Choroid plexus epithelial cell (primary cell): ENCODE measurements at places on chromosomes 2 and 18.

DNA sequence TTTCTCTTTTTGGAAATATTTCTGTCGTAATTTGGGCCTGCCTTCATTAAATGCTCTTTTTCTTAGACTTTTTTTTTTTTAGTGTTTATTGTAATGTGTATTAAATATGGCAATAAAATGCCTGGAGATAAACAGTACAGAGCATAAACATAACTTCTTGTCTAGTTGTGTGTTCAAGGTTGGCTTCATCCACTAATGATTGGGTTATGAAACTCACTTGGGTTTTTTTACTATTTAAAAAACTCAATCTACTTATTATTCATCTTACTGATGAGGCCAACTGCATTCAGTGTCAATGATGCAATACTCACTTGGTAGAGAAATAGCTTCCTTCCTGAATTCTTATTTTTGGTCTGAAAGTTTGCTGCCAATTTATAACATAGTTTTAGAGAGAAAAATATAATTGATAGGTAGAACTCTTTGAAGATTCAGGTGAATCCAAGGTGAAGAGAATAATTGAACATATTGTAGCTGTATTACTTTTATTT lies 144.2 kb upstream of the NABP1 start:
- peak; percentile 28 for DNase-seq

- no peak for DNase-seq
Measured at GRCh38 chr2:222303828-222304736, 5.3 kb upstream of the PAX3 start.

DNA sequence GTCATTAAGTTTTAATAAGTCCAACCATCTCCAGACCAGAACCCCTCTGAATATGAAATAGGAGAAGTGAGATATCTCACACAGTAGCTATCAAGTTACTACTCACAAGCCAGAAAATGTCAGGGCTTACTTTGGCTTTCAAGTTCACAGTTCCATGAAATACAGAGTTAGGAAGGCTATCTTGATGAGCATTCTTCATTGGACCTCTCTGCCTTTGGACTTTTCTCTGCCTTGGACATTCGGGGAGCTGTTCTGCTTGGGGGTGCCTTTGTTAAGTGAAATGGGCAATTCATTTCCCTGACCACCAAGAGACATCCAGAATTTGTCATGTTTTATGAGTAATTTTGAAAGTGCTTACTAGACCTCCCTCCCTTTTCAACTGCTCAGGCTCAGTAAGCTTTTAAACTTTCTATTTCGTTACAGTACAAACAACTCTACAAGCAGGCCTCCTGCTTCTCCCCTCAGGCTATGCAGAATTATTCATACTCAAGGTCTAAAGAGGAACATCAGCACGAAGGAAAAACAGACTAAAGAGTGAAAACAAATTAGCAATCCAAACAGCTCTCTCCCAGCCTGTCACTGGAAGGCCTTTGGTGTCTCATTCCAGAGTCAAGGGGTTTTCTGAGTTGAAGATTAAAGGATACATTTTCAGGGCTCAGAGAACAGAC lies 95.3 kb downstream of the MREG start:
- peak; percentile 72 for DNase-seq

GRCh38 chr2:188676010-188676400 lies 298.2 kb upstream of the COL3A1 start:
- peak; percentile 91 for DNase-seq

DNA sequence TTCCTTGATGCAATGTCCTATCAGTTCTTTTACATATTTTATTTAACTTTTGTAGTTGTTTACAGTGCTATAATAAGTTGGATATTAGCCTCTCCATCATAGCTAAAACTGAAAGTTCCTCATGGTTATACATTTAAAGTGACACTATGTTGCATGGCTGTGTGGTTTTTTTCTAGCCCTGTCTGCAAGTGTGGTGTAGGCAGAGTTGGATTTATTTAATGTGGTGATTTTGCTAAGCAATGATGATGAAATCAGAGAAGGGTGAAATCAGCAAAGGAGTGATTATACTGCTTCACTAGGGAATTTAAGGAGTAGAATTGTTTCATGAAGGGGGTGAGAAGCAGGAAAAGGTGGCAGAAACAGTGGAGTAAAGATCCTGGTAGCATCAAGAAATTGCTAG lies 18.3 kb upstream of the ENOSF1 start:
- no peak for DNase-seq

DNA sequence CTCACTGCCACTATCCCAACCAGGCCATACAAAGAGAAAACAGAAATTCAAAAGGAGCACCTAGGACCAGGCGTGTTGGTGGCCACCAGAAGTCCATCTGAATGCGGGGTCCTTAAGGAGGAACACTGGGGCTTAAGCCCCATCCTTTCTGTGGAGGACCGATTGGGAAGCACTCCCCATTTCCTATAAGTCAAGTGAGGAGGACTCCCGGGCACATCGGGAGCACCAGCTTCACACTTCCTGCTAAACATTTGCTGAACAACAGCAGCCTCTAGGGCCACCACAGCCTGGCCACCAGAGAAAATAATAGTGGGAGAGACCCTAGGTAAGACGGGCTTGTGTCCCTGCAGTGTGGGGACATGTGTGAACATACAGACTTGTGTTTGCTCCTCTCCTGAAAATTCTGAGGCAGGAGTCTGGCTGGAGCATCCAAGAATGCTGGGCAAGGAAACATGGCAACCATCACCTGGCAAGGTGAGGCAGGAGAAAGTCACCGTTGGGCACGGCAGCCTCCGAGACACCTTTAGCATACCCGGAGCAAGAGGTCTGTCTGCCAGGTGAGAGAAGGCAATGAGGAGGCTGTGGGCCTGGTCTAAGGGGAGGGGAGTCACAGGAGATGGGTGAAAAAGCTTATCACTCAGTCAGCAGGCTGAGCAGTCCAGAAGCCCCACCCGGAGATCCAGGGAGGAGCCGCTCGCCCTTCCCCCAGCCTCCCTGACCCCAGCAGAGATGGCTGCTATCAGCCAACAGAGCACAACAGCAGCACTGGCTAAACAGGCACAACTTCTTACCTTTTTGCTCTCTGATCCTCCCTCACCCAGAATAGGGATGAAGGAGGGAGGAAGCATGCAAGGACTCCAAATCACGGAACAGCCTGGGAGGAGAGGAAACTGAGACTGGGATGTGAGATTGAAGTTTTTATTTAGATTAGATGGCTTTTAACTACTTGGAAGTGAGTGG lies 282.3 kb downstream of the EIPR1 start:
- DNase-seq: no peak

GRCh38 chr2:63257473-63257872 lies 206.8 kb downstream of the OTX1 start:
- no peak for DNase-seq

DNA sequence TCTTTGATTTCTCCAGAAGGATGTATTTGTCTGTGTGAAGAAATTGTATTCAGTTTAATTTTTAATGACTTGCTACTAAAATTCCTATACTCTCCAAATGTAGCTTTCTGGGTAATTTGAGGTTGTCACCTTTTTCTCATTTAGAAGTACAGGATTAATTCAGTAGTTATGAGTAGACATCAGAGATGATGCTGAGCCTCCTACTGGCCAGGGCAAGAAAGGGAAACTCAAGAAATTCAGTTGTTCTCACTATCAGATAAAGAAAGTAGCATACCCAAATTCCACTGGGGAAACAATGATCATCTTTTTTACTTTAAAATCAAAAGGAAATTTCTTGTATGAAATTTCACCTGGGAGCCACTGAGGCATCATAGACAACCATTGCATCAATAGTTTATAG lies 199.4 kb downstream of the SATB2 start:
- no peak for DNase-seq

- DNase-seq: no peak
Measured at GRCh38 chr2:29273685-29274611, 158.7 kb downstream of the CLIP4 start.

DNA sequence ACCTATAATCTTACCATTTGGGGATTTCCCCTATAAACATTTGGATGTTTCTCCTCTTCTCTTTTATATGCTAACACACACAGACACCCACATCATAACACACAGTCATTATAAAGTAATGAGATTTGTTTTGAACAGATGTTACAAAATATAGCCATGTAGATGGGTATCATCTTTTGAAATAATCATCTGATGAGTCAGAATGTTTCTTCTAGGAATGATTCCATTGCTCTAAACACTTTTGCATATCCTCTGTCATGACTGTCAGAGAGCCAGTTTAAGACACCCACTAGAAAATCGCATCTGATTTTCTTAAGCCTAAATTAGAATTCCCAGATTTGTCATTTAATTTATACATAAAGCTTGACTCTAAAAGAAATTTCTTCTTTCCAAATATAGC lies 442.6 kb downstream of the CMPK2 start:
- DNase-seq: peak; percentile 26

- DNase-seq: peak; percentile 79
Measured at GRCh38 chr2:181077128-181077709, 96.8 kb downstream of the UBE2E3 start.

- DNase-seq: no peak
Measured at GRCh38 chr18:42290318-42291307, 335.6 kb downstream of the PIK3C3 start.

GRCh38 chr2:239369631-239370161 lies 31.1 kb downstream of the HDAC4 start:
- no peak for DNase-seq

DNA sequence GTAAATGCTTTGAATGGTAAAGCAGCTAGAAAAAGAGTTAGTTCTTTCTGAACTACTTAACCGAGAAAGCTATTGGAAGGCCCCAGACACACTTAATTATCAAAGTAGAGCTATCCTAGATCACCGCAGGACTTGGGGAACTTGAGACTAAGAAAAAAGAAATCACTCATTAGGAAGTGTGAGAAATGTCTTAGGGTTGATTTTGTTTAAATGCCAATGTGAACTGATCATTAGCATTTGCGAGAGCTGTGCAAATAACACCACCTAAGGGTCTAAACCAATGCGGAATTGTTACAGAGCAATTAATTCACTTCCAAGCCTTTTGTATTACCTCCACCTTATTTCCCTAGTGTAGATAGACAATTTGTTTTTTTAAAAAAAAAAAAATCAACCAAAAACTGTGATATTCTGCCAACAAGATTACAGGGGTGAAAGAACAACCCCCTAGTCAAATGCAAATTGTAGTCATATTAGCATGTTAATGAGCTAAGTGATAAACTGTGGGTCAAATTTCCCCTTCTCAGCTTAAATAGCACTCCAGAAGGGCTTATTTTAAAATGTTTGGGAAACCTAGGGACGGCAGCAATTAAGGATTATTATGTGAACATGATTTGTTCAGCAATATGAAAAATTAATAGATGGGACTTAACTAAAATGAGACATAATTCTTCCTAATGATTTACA lies 246.2 kb upstream of the STON1 start:
- no peak for DNase-seq

GRCh38 chr2:218402911-218403411 lies 3.3 kb downstream of the CTDSP1 start:
- DNase-seq: no peak

GRCh38 chr2:29810956-29811355 lies 110.4 kb downstream of the ALK start:
- peak; percentile 52 for DNase-seq

- no peak for DNase-seq
Measured at GRCh38 chr2:3805201-3805939, 102.0 kb downstream of the DCDC2C start.

GRCh38 chr18:67514901-67515540 lies 1.5 kb downstream of the DSEL start:
- DNase-seq: peak; percentile 33

GRCh38 chr18:33745871-33746545 lies 168.0 kb downstream of the ASXL3 start:
- DNase-seq: no peak

DNA sequence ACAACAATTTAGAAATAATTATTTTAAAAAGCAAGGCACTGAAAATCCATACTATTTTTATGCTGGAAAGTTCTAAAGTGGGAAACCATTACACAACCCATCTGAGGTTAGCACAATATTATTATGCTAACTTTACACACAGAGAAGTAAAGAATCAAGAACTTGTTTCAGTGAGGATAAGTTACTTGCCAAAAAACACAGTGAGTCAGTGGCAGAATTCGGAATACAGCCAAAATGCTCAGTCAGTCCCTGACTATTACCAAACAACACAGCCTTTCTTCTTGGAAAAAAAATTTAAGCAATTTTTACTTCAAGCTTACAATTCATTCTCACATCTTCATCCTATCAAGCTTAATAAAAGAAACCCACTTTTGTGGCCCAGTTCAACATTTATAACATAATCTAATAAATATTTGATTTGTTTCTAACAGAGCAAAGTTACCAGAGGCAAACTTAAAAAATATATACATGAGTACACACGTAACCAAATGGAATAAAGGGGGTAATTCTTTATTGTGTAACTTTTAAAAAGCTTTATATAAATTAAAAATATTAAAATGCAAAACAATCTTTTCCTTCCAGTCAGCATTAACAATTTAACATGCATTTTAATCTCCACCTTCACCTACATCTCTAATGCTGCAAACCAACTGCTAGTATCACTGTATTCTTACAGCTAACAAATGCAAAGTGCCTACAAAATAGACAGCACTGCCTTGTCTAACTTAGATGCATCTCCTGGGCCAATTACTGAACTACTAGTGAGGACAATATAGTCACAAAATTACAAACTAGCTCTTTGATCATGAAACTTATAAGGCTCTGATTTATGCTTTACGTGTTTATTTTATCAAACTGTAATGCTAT lies 55.2 kb downstream of the CCDC88A start:
- DNase-seq: peak; percentile 98

DNA sequence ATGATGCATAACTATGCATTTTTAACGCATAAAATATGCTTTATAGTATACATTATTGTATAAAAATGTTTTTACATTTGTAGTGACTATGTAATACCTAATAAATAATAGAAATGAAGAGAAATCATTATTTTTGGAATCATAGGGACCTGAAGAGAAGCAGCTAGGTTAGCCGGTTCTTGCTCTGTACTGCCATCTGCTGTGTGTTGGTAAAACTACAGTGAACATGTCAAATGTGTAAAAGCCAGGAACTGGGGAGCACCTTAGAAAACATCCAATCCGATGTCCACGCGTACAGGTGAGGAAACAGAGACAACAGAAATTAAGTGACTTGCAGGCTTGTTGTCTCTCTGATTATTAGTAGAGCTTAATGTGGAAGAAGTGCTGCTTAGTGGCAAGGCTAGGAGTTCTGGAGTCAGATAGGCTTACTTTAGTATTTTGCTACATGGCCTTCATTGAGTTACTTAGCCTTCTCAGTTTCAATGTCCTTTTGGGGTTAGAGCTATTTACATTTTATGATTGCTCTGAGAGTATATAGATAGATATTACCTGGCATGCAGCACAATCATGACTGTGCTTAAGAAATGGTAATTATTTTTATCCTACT lies 386.5 kb downstream of the DLGAP1 start:
- peak; percentile 63 for DNase-seq

GRCh38 chr2:190615555-190616200 lies 33.2 kb upstream of the NAB1 start:
- DNase-seq: no peak

- DNase-seq: no peak
Measured at GRCh38 chr2:155733091-155733853, 599.2 kb downstream of the NR4A2 start.

GRCh38 chr2:238378230-238379095 lies 48.3 kb upstream of the ASB1 start:
- DNase-seq: no peak

- DNase-seq: no peak
Measured at GRCh38 chr2:229066121-229066715, 204.9 kb downstream of the PID1 start.
